ENCODE measurements at places on chromosomes 3 and 15.

- DNase-seq: no peak
Observed at GRCh38 chr3:11662392-11662990, 18.8 kb upstream of the VGLL4 start.

GRCh38 chr3:55330756-55331155 is 156.3 kb downstream of the WNT5A start:
- no peak for DNase-seq

DNA sequence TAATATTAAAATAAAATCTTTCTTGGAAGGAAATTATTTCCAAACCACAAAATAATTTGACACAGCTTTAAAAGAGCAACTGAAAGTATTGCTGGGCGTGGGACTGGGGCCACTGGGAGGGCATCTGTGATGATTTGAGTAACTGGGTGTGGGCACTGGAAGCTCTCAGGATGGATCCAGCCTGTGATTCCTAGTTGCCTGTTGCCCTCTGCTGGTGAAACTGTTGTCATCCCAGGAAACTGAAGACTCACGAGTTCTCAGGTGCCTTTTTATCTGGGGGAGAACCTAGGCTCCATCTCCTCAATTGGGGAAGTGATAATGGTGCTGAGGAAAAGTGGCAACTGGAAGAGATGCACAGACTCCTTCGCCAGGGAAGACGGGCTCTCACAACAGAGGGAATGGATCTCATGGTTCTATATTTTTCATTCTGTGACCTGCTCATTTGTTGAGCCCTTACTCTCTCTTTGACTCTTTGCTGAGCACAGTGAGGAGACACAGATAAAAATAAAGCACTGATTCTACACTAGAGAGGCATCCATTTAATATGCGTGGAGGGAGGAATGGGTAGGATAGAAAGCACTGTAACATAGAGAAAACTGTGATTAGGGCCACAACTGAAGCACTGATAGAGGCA is 61.6 kb downstream of the TPRG1 start:
- peak; percentile 73 for DNase-seq

DNA sequence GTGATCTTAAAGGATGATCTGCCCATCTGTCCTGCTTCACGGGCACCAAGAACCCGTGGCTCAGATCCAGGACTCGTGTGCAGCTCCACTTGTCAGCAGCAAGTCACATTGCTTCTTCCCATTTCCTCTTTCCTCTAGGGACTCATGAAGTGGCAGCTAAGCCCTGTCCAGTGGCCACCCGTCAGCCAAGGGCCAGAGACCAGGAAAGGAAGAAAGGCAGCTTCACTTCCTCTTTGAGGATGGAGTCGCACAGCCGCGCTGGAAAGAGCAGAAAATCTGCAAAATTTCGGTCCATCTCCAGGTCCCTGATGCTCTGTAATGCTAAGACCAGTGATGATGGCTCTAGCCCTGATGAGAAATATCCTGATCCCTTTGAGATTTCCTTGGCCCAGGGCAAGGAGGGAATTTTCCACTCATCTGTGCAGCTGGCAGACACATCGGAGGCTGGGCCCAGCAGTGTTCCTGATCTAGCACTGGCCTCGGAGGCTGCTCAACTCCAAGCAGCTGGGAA is 28.5 kb downstream of the IL16 start:
- no peak for DNase-seq

DNA sequence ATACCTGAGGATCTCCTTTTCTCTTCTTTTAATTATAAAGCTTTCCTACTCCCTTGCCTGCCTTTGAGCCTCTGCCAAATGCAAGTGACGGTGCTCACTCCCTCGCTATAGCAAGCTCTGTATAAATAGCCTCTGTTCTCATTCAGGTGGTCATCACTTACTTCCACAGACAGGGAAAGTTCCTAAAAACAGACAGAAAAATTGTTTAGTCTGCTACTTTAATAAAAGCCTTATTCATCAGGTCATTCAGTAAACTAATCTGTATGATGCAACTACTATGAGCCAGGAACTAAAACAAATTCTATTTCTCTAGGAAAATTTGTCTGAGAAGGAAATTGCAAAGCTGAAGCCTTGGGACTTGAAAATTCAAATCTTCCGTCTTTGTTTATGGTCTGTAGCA is 10.2 kb upstream of the DLG1 start:
- peak; percentile 39 for DNase-seq

- DNase-seq: peak; percentile 93
Observed at GRCh38 chr3:125125821-125126245, 70.0 kb upstream of the HEG1 start.

GRCh38 chr3:93904568-93904967 is 69.1 kb downstream of the PROS1 start:
- no peak for DNase-seq

GRCh38 chr3:12194669-12195161 is 36.0 kb upstream of the TIMP4 start:
- no peak for DNase-seq

DNA sequence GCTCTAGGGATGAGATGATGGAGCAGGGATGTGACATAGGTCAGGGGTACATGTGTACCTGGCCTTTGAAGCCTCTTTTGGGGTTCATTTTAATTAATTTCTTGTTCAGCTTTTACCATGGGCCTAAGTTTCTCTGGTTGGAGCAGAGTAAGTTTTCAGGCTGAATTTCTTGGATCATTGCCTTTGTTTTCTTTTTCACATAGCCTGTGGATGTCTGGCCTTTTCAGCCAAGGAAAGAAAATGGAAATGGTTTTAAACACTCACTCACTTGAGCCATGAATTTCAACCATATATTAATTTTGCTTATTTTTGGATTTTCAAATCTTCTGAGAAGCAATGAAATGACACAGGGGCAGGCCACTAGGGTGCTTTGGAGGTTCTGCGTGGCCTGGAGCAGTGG is 30.2 kb downstream of the CACNA1D start:
- DNase-seq: no peak

GRCh38 chr3:188362405-188362831 is 208.5 kb downstream of the LPP start:
- DNase-seq: no peak

DNA sequence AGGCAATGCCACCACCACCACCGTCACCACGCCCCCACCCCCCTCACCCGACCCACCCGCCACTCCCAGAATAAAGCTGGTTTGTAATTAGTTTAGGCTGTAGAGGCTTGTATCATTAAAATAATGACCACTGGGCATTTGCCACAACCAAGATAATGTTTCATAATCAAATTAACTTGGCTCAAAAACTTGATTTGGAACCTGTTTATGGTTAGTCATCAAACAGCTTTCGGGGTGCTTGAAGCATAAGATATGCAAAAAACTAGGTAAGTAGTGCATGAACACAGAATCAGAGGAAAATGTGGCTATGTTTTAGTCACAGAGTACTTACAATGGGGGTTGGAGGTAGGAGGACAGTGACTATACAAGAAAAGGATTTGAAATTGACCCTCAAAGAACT is 115.1 kb downstream of the FHIT start:
- DNase-seq: no peak

GRCh38 chr15:27889258-27889657 is 209.9 kb downstream of the OCA2 start:
- no peak for DNase-seq

- DNase-seq: no peak
Observed at GRCh38 chr15:67083135-67083762, 17.8 kb downstream of the SMAD3 start.

DNA sequence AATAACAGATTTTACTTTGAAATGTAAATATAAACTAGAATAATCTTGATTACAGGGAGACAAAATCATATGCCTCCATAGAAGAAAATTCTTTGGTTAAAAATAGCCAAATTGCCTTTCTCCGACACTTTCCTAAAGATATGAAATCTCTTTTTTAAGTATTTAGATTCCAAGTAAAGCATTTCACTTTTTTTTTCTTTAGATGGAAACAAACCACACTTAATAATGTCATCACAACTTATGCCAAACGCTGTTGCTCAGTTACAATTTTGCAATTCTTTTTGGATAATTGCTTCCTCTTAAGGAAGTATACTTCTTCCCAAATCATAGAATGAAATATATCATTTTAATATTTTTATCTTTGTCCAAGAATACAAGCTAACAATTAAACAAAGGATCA is 294.1 kb upstream of the ARL6 start:
- DNase-seq: no peak

- DNase-seq: no peak
Observed at GRCh38 chr3:177300039-177300833, 103.0 kb upstream of the TBL1XR1 start.

- DNase-seq: no peak
Observed at GRCh38 chr3:13600950-13601691, 52.2 kb downstream of the FBLN2 start.

GRCh38 chr3:165883863-165884478 is 46.7 kb upstream of the BCHE start:
- DNase-seq: no peak

DNA sequence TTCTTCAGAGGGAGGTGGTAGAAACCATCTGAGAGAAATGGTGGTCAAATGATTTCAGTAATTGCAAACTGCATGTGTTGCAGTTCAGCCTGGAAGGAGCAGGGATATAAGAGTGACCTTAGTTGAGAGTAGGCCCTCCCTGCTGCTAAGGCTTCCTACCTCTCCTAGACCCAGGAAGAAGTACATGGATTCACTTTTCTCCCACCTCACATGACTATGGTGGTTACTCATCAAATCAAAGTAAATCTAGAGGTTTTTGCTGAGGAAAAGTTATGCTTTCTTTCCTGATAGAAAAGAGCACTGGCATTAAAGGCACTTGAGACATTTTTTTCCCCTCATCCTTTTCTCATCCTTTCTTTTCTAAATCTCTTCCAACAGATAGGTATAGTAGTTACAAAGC is 43.2 kb upstream of the LEKR1 start:
- DNase-seq: no peak

All from SK-N-MC (cell line).